NCI-H1930 (cell line): ENCODE measurements at places on chromosomes 5 and 9.

DNA sequence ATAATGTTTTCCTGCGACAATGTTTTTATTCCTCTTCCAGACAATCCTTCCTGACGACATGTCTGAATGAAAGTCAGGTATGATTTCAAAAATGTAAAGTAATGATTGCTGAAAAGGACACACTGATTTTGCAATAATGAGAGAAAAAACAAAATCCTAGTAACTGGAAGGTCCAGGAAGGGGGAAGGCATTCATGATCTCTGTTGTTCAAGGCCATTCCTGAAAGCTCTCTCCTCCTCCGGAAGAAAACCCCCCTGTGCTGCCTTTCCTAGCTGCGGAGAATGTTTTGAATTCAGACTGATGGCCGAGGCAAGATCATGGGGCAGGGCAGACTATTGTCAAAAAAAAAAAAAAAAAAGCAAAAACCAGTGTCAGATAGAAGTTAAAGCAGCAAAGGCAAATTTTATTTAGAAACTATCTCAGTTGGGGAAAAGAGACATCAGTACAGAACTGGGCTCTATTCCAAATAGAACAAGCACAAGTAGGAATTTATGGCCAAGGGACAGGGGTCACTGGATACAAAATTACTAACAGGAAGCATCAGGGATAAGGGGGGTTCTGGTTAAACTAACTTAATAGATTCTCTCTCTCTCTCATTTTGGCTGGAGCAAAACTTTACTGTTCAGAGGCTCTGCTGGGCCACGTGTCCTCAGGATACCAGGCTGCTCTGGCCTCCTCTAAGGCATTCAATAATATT, 36.5 kb upstream of the CTSV start:
- no peak for DNase-seq

DNA sequence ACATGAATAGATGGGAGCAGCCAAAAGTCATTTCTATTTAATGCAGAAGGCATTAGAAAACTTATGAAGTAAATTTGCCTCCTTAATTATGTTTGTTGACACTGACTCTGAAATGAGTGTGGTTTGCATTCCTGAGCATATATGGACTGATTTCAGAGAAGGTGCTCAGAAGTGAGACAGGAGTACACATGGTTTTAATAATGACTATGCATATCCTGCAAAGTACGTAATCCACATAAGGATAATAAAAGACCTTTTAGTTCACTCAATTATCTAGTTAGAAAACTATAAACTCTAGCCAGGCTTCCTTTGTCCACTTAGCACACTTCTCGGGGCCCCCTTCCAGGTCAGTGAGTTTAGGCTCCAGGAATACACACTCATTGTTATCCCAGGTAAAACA, 75.7 kb upstream of the SNX2 start:
- no peak for DNase-seq

DNA sequence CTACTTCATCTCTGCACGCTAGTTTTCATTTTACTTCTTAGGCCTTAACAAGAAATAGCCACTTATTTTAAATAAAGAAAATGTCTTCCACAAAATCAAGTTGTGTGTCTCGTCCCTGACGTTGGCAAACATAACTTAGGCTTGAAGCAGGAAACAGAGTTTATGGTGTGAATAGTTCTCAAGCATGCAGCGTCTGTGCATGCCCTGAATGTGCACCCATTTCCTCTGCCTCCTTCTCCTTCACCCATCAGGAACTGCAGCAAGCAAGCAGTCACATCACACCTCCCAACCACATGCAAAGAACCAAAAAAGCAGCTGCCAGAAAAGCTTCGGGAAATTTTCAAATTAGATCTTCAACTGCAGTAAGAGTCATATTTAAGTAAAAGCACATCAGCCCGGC, 424.0 kb upstream of the IRX4 start:
- no peak for DNase-seq

GRCh38 chr5:160348080-160348479, 22.3 kb downstream of the C1QTNF2 start:
- no peak for DNase-seq

DNA sequence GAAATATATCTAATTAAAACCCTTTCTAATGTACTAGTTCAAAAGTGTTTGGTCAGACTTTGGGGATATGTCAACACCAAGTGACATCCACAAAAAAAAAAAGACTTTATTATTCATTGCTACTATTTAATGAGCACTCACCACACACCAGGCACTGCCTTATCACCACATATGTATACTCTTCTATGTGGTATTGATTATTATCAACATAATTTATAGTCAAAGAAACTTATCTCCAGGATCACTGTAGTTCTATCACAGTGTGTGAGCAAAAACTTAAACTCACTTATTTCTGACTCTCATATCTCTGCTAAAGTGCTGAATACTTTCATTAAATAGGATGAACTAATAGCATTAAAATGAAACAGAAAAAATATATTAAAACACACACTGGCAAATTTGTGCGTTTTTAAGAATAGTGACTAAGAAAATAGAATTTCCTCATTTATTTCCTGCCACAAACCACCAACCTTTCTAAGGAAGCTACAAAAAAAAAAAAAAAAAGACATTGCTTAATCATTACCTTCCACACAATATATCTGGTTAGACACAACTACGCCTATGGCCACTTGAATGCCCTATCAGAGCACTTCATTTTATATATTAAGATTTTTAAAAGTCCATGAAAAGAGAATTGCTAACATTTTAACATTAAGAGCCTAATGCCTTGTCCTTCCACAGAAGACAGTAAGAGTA, 12.8 kb downstream of the SLCO4C1 start:
- DNase-seq = no peak

- DNase-seq = no peak
These were observed 194.6 kb upstream of the KIF2A start for GRCh38 chr5:62111428-62111827.

DNA sequence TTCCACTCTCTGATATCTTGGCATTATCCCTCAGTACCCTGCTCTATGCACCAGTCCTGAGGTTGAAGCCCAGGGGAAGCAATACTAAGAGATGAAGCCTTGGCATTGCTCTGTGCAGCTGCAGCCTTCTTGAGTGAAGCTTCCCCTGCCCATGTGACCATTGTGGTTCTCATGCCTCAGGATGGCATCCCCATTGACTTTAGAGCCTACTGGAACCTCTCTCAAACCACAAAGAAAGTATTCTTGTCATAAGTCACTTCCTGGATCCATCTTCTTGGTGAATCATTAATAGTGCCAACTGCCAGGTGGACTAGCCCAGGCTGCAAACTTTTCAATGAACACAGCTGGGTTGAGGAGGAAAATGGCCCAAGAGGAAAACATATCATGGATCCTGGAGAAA, 283.9 kb upstream of the RFX3 start:
- DNase-seq = no peak

DNA sequence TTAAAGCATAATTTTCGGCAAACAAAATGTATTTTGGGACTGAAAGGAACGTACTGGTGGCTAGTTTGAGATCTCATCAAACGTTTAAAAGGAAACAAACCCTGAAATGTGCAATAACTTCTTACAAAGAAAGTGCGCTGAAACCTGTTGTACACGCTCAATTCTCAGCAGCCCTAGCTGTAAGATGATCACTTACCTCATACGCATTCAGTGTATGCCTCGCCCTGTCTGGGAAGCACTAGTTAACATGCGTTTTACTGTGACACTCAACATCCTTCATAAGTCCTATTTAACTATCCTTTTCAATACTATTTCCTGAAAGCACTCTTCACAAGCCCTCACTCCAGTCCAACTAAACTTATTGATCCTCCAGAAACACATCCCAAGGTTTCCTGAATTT, 485.0 kb upstream of the EDIL3 start:
- DNase-seq = no peak

DNA sequence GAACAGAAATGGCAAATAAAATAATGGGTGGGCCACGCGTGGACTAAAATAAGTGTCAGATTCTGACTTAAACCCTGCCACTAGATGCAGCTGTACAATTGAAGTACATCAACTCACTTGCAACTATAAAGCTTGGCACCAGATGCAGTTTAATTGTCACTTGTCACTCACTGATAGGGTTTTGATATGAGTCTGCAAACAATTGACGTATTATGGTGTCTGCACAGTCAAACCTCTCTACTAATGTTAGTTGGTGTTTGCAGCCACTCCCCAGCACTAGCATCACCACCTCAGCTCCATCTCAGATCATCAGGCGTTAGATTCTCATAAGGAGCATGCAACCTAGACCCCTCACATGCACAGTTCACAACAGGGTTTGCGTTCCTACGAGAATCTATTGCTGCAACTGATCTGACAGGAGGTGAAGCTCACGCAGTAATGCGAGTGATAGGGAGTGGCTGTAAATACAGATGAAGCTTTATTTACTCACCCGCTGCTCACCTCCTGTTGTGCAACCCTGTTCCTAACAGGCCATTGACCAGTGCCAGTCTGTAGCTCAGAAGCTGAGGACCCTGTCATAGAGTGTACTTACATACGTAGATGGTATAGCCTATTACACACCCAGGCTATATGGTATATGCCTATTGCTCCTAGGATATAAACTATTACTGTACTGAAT, 72.1 kb upstream of the SEMA6A start:
- DNase-seq = no peak

DNA sequence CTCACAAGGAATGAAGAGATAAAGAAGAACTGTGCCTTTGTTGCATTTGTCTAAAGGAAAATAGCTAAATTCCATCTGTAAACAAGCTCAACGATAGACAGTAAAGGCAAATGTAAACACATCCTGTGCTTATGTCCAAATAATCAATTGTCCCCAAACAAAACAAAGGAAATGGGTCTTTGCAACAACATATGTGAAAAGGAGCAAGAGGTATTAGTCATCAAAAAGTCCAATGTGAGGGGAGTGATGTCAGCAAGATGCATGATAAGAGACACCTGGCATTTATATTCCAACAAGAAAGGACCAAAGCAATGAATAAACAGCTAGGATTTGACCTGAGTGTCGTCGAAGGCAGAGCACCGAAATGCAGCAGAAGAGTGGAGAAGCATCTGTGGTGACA, 209.1 kb downstream of the ASTN2 start:
- DNase-seq = no peak

DNA sequence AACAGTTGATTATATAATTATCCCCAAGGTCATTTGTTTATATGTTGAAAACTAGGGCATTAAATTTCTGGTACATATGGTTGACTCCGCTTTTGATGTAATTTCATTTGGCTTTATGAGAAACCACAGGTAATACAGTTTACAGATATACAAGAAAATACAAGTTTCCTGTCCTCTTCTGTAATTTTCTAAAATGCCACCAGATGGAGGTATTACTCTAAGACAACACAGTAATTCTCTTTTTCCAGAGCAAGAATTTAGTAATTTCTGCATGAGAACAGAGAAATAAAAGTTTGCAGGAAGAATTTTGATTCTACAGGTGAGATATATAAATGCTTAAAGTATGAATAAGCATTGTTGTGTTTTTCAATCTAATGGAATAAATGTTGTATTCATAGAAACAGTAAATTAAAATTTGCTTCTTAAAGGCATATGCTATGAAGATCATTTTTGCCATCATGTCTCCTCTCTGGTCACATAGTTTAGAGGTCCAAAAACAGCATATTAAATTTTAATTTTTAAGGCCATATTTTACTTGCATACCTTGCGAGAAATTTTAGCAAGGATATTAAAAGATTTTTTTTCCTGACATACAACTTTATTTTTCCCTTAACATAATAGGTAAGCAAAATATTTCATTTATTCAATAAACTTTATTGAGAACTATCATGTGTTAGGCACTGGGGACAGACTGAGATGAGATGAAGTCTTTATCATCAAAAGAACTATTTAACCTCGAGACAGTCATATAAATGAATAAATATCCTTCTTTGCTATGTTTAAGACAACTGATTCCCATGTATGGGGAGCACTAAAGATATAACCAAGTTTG, 22.7 kb downstream of the CHD1 start:
- DNase-seq = no peak

- no peak for DNase-seq
These were observed 2.8 kb upstream of the ENTREP1 start for GRCh38 chr9:69322256-69322655.

GRCh38 chr9:31776471-31776870, 608.0 kb upstream of the ACO1 start:
- peak; percentile 28 for DNase-seq

GRCh38 chr9:103997856-103998370, 96.2 kb upstream of the SMC2 start:
- no peak for DNase-seq

DNA sequence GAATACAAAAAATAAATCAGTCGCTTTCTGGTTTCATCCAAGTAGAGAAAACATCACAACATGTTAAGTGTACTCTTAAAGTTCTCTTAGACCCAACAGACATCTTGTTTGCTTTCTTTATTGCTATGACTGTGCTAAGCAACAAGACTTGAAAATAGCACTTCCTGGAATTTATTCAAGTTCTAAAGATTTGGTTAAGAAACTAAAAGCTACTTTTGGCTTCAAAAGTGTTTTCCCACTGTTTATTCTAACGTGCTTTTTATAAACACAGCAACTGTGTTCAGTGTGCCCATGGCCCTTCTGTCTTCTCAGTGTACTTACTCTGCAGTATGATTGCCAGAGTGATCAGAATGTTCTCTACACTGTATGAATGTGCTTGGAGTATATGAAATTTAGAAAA, 109.8 kb downstream of the GIN1 start:
- DNase-seq = no peak

GRCh38 chr5:113336975-113337374, 97.8 kb downstream of the TSSK1B start:
- DNase-seq = no peak

GRCh38 chr9:122116040-122116439, 22.9 kb upstream of the TTLL11 start:
- no peak for DNase-seq

DNA sequence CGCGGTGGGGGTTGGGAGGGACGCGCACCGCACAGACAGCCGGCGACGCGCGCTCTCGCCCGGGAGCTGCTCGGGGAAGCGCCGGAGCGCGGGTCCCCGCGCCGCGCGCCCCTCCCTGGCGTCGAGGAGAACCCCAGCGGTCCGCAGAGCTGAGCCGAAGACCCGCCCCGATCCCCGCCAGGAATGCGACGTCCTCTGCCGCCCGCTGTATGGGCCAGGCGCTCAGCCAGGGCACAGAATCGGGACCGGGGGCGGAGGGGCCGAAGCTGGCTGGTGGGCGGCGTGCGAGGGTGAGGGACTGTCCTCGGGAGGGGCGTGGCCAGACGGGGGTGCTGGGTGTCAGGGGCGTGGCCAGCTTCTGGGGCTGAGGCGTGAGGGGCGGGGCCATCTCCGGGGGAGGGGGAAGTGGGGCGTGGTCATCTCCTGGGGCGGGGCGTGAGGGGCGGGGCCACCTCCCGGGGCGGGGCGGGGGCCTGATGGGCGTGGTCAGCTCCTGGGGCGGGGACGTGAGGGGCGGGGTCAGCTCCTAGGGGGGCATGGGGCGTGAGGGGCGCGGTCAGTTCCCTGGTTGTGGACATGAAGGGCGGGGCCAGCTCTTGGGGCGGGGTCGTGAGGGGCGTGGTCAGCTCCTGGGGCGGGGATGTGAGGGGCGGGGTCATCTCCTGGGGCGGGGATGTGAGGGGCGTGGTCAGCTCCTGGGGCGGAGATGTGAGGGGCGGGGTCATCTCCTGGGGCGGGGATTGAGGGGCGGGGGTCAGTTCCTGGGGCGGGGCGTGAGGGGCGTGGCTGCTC, 965 bp downstream of the PTGDS start:
- DNase-seq = peak; percentile 66

- no peak for DNase-seq
These were observed 381.4 kb downstream of the GADD45G start for GRCh38 chr9:89986190-89986589.

- no peak for DNase-seq
These were observed 127.3 kb downstream of the SPATA31D1 start for GRCh38 chr9:82115900-82116299.
